Naive B cell (primary cell): ENCODE measurements at places on chromosomes 12 and 14. TPM values are rescaled to one million over a fixed set of nuclear protein-coding genes. Genes with fewer than 3 reads are reported as not detected.

The ADAM21 gene
- 0.33 TPM for polyA plus RNA-seq

The CLEC4D gene
- not detected for polyA plus RNA-seq

The DYRK2 gene
- 37.5 TPM for polyA plus RNA-seq

The TBX5 gene
- polyA plus RNA-seq = not detected

The CHGA gene
- not detected for polyA plus RNA-seq

GRCh38 chr14:100340423-100340813 is 17.3 kb downstream of the SLC25A47 start:
- H3K4me1 ChIP-seq = peaks cover 21% of the 10 kb centered on the region
- no peaks in the 10 kb centered on the region for H3K27me3 ChIP-seq
- no peak overlapping the region for H3K4me3 ChIP-seq
- no peak for DNase-seq
- H3K36me3 ChIP-seq = peaks cover 10% of the 10 kb centered on the region

DNA sequence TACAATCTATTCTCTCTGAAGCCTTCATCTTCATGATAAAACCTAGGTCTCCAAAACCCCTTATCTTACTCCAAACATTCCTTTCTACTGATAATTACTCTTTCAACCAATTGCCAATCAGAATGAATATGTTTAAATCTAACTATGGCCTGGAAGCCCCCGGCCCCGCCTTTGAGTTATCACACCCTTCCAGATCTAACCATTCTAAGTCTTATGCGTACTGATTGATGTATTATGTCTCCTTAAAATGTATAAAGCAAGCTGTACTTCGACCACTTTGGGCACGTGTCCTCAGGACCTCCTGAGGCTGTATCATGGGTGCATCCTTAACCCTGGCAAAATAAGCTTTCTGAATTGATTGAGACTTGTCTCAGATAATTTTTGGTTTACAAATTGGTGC is 14.4 kb downstream of the PABPN1 start:
- no peaks in the 10 kb centered on the region for H3K4me1 ChIP-seq
- no peak for DNase-seq
- peaks cover 31% of the 10 kb centered on the region for H3K27me3 ChIP-seq
- no peaks in the 10 kb centered on the region for H3K36me3 ChIP-seq
- no peak overlapping the region for H3K27ac ChIP-seq
- no peak overlapping the region for H3K4me3 ChIP-seq

DNA sequence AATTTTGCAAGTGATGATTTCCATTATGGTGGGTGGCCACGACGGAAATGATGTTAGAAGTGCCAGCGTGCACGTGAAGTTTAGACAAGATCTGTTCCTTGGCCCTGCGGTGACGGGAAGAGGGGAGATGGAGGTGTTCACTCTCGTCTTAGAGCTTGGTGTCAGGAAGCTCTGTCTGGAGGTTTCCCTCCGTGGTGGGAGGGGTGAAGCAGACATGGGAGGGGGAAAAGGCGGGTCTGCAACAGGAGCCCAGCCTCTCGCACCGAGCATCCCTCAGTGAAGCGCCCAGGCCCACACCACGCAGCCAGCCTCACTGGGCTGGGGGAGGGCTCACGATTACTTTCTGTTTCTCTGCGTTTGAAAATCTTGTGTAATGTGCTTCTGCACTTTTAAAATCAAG is 26.3 kb downstream of the EML1 start:
- no peaks in the 10 kb centered on the region for H3K36me3 ChIP-seq
- peaks cover 53% of the 10 kb centered on the region for H3K27me3 ChIP-seq
- H3K4me1 ChIP-seq = no peaks in the 10 kb centered on the region
- DNase-seq = no peak
- no peak overlapping the region for H3K4me3 ChIP-seq
